ENCODE measurements at places on chromosomes 1 and 21.

DNA sequence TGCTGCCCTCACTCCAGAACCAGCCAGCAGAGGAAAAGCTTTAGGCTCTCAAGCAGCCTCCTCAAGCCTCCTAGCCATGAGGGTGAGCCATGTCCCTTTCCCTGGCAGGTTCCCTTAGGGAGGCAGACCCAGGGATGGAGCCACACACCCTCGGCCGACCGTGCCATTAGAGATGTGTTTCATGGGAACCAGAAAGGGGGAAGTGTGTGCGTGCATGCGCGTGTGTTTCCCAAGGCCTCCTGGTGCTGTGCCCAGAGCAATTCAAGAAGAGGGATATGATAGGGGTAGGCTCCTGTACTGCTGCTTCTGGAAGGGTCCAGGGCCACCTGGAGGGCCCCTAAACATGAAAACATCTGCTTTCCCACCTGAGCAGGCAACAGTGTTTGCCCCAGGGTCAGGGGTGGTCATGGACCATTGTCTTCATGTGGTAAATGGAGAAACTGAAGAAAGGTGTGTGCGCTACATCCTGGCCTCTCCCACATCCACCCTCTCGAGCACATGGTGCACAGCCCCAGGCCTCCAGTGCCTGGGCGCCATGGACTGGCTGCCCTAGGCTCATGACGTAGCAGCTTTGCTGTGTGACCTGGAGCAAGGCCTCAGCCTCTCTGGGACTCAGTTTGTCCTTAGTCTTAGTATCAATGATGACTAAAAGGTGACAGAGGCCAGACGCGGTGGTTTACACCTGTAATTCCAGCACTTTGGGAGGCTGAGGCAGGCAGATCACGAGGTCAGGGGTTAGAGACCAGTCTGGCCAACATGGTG lies 48.1 kb downstream of the SYF2 start:
- no peak for DNase-seq

DNA sequence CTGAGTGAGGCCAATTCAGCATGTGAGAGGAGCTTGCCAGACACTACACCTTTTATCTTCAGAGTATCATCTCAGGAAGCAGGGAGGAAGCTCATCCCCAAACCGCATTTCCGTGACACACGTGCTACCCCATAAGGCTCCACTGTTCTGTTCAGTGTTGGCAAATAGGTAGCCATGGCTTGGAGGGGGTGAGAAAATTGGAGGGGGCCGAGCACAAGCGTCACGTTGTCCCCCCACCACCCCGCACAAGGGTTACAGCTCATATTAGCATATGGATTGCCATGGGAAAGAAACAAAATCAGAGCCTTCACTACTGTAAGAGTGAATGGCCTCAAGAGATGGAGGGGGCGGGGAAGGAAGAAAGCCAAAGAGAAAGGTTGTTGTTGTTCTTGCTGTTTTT lies 46.7 kb downstream of the OLIG1 start:
- no peak for DNase-seq

DNA sequence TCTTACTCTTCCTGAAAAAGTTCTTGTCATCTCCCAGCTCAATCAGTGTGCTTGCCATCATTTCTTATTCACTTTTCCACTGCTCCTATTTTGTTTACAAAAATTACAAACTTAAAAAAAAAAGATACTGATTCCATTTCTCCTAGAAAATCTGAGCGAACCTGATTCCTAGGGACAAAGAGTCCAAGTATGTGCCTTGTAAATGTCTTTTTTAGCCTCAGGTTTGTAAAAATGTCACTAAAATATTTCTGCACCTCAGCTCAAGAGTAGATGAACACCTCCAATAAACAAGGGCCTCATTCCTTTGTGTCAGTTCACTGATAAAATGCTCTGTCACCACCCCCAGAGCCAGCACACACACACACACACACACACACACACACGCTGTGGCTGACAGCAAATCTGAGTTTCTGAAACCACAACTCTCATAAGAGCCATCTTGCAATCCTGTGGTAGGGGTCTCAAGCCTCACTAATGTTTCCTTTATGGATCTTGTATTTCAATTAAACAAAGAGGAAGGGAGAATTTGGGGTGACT lies 299.2 kb downstream of the PBX1 start:
- DNase-seq = no peak

- DNase-seq = peak; percentile 53
Observed at GRCh38 chr1:183080406-183080805, 57.2 kb downstream of the LAMC1 start.

- no peak for DNase-seq
Observed at GRCh38 chr1:59688976-59689375, 125.8 kb upstream of the HOOK1 start.

DNA sequence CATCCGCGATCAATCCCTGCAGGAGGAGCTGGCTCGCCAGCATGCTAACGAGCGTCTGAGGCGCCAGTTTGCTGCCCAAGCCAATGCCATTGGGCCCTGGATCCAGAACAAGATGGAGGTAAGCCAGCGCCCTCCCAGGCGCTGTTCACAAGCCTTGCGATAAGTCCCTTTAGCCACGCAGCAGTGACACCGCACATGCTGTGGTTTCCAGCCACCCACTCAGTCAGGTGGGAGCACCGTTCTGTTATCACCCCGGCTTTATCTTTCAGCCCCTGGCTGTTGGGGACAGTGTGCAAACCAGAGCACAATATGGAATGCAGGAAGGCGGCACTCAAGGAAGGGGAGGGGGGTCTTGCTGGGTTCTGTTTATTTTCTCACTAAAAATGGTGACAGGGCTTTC lies 41.1 kb upstream of the MTR start:
- DNase-seq = no peak

DNA sequence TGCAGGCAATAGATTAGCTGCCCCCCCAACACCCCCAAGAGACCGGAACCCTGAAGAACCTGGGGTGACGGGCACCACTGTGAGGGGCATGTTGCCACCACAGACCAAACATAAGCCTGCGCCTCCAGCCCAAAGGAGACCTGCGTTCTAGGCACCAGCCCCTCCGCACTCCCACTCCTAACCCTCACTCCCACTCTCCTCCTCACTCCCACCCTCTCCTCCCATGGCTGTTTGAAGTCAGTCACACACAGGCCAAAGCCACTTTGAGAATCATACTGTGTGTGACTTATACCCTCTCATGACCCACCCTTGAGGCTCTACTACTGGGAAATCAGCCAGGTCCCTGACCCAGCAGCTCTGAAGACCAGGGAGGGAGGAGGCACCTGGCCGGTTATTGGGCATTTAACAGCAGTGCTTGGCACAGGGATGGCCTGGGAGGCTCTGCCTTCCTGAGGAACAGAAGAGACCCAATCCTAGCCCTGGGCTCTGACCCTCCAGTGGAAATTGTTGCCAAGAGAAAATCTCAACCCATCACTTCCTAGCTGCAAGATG lies 43.5 kb downstream of the FBXO2 start:
- no peak for DNase-seq

GRCh38 chr1:89088572-89088971 lies 23.6 kb upstream of the GBP1 start:
- no peak for DNase-seq

- no peak for DNase-seq
Observed at GRCh38 chr1:220787069-220787619, 431 bp downstream of the MTARC1 start.

DNA sequence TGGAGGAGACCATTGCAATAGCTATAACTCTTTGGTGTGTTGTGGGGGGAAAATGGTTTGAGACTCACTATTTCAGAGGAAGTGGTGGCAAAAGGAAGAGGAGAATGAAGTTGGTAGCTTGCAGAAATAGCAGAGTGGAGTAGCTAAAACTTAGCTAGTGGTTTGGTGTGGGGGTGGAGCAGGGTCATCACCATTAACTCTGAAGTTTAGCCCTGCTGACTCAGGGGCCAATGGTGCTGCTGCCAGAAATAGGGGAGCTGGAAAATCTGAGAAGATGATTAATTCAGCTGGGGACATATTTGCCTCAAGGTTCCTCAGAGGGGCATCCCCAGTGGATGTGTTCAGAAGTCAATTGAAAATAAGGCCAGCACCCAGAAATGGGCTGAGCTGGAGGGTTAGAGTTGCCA lies 65.4 kb downstream of the RUNX1 start:
- peak; percentile 81 for DNase-seq

GRCh38 chr1:206591226-206591625 lies 21.0 kb downstream of the EIF2D start:
- no peak for DNase-seq

DNA sequence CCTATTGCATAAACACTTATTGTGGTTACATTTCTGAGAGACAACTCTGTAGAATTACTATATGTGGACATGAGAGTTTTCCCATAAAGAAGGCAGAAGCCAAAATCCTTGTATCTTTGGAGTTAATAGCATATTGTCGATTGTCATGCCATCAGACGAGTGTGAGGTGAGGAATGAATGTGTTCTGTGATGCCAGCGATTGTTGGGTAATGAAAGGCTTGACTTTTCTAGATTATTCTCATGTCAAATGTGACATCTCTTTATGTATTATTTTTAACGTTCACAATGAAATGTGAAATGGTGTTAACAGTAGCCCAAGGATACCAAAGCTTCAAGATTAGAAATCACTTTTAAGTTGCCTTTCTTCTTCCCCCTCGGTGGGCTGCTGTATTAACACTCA lies 84.9 kb downstream of the C1orf21 start:
- no peak for DNase-seq

GRCh38 chr1:230230948-230231773 lies 164.1 kb downstream of the GALNT2 start:
- DNase-seq = no peak

DNA sequence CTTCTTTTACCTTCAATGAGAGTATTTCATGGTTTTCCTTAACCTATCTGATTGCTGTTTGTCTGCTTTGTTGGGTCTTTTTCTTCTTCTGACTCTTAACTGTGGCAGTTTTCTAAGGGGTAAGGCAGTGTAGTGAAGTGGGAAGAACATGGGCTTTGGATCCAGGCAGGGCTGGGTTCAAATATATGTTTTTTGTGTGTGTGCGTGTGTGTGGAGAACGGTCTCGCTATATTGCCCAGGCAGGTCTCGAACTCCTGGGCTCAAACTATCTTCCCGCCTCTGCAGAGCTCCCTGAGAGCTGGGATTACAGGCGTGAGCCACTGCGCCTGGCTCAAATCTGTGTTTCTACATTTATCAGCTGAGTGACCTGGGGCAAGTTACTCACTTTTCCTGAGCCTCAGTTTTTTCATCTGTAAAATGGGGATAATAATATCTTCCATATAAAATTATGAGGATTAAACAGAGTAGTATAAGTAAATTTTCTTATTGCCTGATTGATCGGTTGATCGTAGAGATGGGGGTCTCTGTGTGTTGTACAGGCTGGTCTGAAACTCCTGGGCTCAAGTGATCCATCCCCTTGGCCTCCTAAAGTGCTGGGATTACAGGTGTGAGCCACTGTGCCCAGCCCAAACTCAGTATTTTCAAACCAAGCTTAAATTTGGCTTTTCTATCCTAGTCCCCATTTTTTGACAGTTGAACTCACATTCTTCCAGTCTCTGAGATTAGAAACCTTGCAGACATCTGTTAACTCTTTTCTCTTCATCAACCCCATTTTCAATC lies 36.0 kb upstream of the MACF1 start:
- no peak for DNase-seq
